ENCODE measurements at places on chromosomes 5 and 9. TPM values are rescaled to one million over a fixed set of nuclear protein-coding genes. Genes with fewer than 3 reads are reported as not detected.

PPWD1 gene
- total RNA-seq, result 78.5 TPM

DNA sequence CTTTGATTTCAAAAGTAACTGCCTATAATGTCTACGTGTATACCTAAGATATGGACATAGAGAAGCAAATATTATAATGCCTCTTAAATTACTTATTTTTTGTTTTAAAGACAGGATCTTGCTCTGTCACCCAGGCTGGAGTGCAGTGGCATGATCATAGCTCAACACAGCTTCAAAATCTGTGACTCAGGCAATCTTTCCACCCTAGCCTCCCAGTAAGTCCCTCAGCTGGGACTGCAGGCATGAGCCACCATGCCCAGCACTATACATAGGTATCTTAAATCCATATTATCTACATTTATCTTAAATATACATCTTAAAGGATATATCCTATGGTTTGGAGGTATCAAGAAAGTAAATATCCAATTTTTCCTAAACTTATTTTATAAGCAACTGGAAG lies 261.2 kb downstream of the ARL15 start:
- no peak for DNase-seq
- no peak overlapping the region for H3K4me3 ChIP-seq
- no peak overlapping the region for H3K27ac ChIP-seq
- no peaks in the 10 kb centered on the region for H3K27me3 ChIP-seq
- no peaks in the 10 kb centered on the region for H3K36me3 ChIP-seq

TSLP gene
- total RNA-seq, result 0.36 TPM

GRCh38 chr9:116928289-116928688 lies 241.2 kb downstream of the TRIM32 start:
- H3K36me3 ChIP-seq, result no peaks in the 10 kb centered on the region
- DNase-seq, result no peak
- no peaks in the 10 kb centered on the region for H3K27me3 ChIP-seq
- H3K27ac ChIP-seq, result no peak overlapping the region

DNA sequence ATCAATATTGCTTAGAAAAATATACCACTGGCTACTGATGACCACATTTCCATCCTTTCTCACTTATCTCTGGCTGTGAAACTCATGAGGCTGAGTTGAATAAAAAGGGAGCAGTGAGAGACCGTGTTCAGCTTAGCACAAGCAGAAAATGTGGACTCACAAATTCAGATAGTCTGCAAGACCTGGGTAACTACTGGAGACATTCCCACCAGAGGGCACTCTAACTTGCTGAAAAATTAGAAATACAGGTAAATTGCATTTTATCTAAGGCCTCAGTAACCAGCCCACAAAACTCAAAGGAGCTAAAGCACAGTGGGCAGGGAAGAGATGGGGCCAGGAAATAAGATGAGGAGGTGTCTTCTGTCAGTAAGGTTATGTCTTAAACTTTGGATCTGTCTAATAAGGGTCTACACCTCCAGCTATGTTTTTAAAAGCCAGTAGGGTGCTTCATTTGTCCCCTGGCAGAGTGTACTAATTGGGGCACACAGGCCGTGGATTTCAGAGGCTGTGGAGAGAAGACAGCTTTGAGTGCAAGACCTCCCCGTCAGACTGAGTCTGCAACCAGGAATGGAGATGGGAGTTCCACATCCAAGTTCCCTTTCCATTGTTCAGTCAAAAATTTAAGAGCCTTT lies 8.7 kb upstream of the NDUFB6 start:
- no peaks in the 10 kb centered on the region for H3K27me3 ChIP-seq
- no peak overlapping the region for H3K4me3 ChIP-seq
- DNase-seq, result no peak
- H3K27ac ChIP-seq, result no peak overlapping the region
- no peaks in the 10 kb centered on the region for H3K4me1 ChIP-seq

DNA sequence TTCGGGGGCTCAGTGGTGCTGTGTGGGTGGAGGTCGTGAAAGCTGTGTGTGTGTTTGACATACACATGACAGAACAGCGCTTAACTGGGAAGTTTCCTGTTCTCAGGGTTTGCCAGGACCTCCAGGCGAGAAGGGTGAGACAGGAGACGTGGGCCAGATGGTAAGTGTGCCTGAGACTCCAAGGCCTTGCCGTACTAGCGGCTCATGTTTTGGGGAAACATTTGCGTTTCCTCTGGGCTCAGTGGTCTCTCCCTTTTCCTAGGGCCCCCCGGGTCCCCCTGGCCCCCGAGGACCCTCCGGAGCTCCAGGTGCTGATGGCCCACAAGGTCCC lies 68.3 kb upstream of the FCN2 start:
- no peak for DNase-seq
- peaks cover 82% of the 10 kb centered on the region for H3K36me3 ChIP-seq
- peaks cover 5% of the 10 kb centered on the region for H3K4me1 ChIP-seq
- no peaks in the 10 kb centered on the region for H3K27me3 ChIP-seq
- no peak overlapping the region for H3K4me3 ChIP-seq
- H3K27ac ChIP-seq, result no peak overlapping the region

INSL6 gene
- not detected for total RNA-seq

DNA sequence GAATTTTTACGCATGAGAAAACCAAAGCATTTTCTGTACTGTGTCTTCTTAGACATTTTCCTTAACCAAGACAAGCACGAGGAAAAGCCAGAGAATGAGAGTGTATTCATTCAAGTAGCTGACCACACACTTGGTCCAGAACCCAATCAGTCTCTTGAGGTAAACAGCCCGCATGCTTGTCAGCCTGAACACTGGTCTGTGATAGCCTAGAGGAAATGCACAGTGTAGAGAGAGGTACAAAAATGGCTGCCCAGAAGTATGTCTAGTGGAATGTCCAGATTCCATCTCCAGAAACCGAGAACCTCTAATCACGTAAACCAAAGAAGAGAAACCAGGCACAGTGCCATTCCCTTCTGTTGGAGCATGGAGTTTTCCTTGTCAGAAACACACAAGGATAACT lies 80.0 kb upstream of the SNX2 start:
- no peaks in the 10 kb centered on the region for H3K27me3 ChIP-seq
- H3K36me3 ChIP-seq, result no peaks in the 10 kb centered on the region
- DNase-seq, result no peak
- no peak overlapping the region for H3K4me3 ChIP-seq
- H3K4me1 ChIP-seq, result no peaks in the 10 kb centered on the region
- H3K27ac ChIP-seq, result no peak overlapping the region

DNA sequence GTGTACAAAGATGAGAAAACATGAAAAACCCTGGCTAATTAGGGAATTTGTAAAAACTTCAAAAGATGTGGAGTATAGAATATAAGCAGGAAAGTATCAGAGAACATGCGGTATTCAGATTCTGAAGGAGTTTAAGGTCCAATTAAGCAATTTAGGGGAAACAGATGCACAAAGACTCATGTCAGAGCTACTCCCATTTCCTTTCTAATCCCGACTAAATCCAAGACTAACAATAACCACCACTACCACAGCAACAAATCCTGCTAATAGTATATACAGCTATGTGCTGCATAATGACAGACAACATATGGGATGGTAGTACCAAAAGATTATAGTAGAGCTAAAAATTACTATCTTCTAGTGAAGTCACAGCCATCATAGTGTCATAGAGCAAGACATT lies 102.1 kb downstream of the LURAP1L start:
- H3K27ac ChIP-seq, result no peak overlapping the region
- no peaks in the 10 kb centered on the region for H3K4me1 ChIP-seq
- H3K36me3 ChIP-seq, result no peaks in the 10 kb centered on the region
- H3K27me3 ChIP-seq, result no peaks in the 10 kb centered on the region
- DNase-seq, result no peak

GRCh38 chr5:108361771-108362170 lies 20.1 kb downstream of the FBXL17 start:
- H3K27me3 ChIP-seq, result no peaks in the 10 kb centered on the region
- no peaks in the 10 kb centered on the region for H3K4me1 ChIP-seq
- H3K36me3 ChIP-seq, result no peaks in the 10 kb centered on the region
- H3K4me3 ChIP-seq, result no peak overlapping the region
- no peak overlapping the region for H3K27ac ChIP-seq

- no peaks in the 10 kb centered on the region for H3K27me3 ChIP-seq
- no peak overlapping the region for H3K27ac ChIP-seq
- no peak for DNase-seq
Measured at GRCh38 chr9:93194221-93194625, 10.3 kb downstream of the WNK2 start.

DNA sequence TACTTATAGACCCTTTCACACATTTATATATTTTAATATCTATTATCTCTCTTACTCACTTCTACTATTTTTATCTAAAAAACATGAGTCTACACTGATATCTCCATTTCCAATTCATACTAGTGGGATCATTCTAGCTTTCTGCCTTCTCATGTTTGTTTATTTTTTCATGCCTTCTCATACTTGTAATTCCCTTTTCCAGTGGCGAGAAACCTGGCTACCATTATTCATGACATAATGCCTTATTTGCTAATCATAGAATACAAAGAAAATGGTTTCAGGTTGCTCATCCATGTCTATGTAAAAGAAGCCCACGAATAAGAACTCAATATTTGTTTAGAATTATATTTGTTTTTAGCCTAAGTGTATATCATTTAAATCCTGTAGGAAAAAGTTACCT lies 232.7 kb upstream of the ACTBL2 start:
- H3K27ac ChIP-seq, result no peak overlapping the region
- no peaks in the 10 kb centered on the region for H3K27me3 ChIP-seq
- H3K4me3 ChIP-seq, result no peak overlapping the region
- H3K36me3 ChIP-seq, result no peaks in the 10 kb centered on the region
- H3K4me1 ChIP-seq, result no peaks in the 10 kb centered on the region

- no peaks in the 10 kb centered on the region for H3K27me3 ChIP-seq
- H3K27ac ChIP-seq, result no peak overlapping the region
- no peak overlapping the region for H3K4me3 ChIP-seq
- no peaks in the 10 kb centered on the region for H3K4me1 ChIP-seq
- DNase-seq, result peak; percentile 68
Measured at GRCh38 chr5:109656829-109657228, 32.9 kb upstream of the MAN2A1 start.

- H3K36me3 ChIP-seq, result no peaks in the 10 kb centered on the region
- no peaks in the 10 kb centered on the region for H3K27me3 ChIP-seq
Measured at GRCh38 chr9:84950879-84951811, 281.6 kb downstream of the NTRK2 start.

DNA sequence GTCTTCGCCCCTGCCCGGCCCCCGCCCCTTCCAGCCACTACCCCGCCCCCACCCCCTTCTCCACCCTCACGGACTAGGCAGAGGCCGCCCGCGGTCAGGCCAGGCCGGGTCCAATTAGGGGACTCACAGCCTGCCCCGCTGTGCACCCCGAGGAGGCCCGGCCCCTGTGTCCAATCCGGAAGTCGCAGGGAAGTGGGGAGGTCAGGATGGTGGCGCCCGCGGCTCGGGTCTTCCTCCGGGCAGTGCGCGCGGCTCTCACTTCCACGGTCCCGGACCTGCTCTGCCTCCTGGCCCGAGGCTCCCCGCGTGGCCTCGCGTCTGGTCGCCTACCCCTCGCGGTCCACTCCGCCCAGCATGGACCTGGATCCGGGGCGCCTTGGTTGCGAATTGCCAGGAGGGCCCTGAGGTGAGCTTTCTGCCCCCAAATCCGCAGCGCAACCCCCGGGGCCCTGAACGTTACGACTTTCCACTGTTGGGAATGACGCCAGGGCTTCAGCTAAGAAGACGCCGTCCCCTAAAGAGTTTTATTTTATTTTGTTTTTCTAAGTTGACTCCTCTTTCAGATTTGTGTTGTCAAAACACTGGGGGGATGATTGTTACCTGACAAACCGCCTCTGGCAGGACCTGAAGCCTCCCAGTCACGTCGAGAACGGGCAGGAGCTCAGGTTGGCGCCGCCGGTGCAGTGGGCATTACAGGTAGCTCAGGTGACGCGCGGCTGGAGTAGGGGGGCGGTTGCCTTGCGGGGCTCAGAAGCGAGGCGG lies 763 bp upstream of the IRX2 start:
- H3K36me3 ChIP-seq, result no peaks in the 10 kb centered on the region
- peaks cover 71% of the 10 kb centered on the region for H3K4me1 ChIP-seq
- H3K4me3 ChIP-seq, result peak overlapping the region; percentile 50
- H3K27ac ChIP-seq, result no peak overlapping the region

- no peaks in the 10 kb centered on the region for H3K36me3 ChIP-seq
- no peak for DNase-seq
- peaks cover 3% of the 10 kb centered on the region for H3K4me1 ChIP-seq
- no peak overlapping the region for H3K4me3 ChIP-seq
Measured at GRCh38 chr5:72006361-72006760, 100.9 kb upstream of the MAP1B start.

DIPK1B gene
- total RNA-seq, result 18.3 TPM

- H3K4me3 ChIP-seq, result no peak overlapping the region
- H3K4me1 ChIP-seq, result peaks cover 21% of the 10 kb centered on the region
- peak overlapping the region; percentile 79 for H3K27ac ChIP-seq
- no peaks in the 10 kb centered on the region for H3K27me3 ChIP-seq
Measured at GRCh38 chr9:93119953-93120845, 13.9 kb downstream of the NINJ1 start.

DNA sequence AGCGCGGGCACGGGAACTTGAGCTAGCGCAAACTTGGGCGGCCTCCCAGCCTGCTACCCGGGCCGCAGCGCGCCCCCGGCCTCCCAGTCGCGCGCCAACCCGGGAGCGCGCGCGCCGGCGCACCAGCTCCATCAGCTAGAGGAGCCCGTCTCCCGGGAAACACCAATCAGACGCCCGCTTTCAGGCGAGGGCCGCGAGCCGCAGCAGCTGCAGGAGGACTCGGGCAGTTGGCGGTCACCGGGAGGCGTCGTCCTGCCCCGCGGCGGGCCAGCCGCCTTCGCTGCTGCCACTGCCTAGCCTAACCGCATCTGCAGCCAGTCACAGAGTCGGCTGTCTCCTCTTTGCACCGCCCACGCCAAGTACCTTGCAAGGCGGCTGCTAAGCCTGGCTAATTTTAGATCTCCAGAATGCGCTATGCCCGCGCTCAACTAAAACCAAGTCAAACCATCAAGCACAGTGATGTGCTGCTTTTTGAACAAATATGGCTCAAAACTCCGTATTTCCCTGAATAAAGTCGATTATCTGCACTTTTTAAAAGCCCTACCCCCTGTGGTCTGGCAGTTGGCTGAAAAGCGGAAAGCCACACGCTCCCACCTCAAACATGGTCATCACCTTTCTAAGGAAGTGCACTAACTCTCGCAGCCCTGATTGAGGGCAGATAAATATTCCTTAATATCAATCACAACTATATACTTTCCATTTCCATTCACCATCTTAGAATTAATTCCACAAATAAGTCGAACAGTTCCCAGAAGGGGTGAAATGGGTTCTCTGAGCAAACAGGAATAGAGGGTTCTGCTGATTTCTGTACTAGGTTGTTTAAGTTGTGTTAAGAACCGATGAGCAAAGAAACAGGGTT lies 221.8 kb downstream of the MEF2C start:
- H3K36me3 ChIP-seq, result no peaks in the 10 kb centered on the region
- H3K4me3 ChIP-seq, result peak overlapping the region; percentile 7
- DNase-seq, result peak; percentile 83
- H3K27ac ChIP-seq, result no peak overlapping the region
- peaks cover 74% of the 10 kb centered on the region for H3K27me3 ChIP-seq

All from sigmoid colon (tissue), 7 donors.